Psoas muscle (tissue), 8 donors: ENCODE measurements at places on chromosomes 7 and 10. TPM values are rescaled to one million over a fixed set of nuclear protein-coding genes. Genes with fewer than 3 reads are reported as not detected.

SEC23IP gene
- total RNA-seq = 44.5 TPM

ADAP1 gene
- 0.88 TPM for total RNA-seq

- no peak overlapping the region for H3K4me3 ChIP-seq
- H3K27me3 ChIP-seq = no peaks in the 10 kb centered on the region
- DNase-seq = no peak
- no peaks in the 10 kb centered on the region for H3K36me3 ChIP-seq
Measured at GRCh38 chr10:102834143-102834542, 3.1 kb downstream of the CYP17A1 start.

DNA sequence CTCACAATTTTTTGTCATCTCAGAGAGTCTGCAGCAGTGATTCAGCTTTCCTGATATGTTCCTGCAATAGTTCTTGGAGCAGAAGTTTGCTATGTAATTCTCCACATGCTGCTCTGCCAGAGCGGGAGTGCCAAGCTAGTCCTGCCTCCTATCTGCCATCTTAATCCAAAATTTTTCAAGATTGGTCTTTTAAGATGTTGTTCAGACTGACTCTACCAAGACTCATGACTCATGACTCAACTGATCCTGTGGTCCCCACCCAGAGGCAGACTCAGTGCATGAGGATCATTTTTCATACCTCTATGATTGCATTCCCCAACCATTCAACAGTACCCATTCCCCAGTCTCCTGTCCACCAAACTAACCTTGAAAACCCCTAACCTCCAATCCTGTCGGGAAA is 470.8 kb downstream of the INHBA start:
- DNase-seq = no peak
- H3K36me3 ChIP-seq = no peaks in the 10 kb centered on the region
- H3K4me3 ChIP-seq = no peak overlapping the region
- no peaks in the 10 kb centered on the region for H3K27me3 ChIP-seq

- no peaks in the 10 kb centered on the region for H3K27me3 ChIP-seq
- H3K4me1 ChIP-seq = peaks cover 2% of the 10 kb centered on the region
- no peak overlapping the region for H3K4me3 ChIP-seq
- no peak for DNase-seq
Measured at GRCh38 chr7:107185716-107186115, 16.9 kb downstream of the HBP1 start.

- H3K4me3 ChIP-seq = peak overlapping the region; percentile 94
- peaks cover 3% of the 10 kb centered on the region for H3K36me3 ChIP-seq
- peaks cover 15% of the 10 kb centered on the region for H3K4me1 ChIP-seq
- peak overlapping the region; percentile 92 for H3K27ac ChIP-seq
- H3K27me3 ChIP-seq = no peaks in the 10 kb centered on the region
Measured at GRCh38 chr7:100080907-100081534, 502 bp downstream of the ZNF3 start.

GRCh38 chr7:108020585-108020984 is 17.6 kb upstream of the LAMB1 start:
- no peak for DNase-seq
- H3K36me3 ChIP-seq = no peaks in the 10 kb centered on the region
- no peak overlapping the region for H3K4me3 ChIP-seq
- no peaks in the 10 kb centered on the region for H3K27me3 ChIP-seq

KCNMA1 gene
- 22.2 TPM for total RNA-seq

- no peak overlapping the region for H3K4me3 ChIP-seq
- H3K27me3 ChIP-seq = no peaks in the 10 kb centered on the region
- no peak for DNase-seq
- H3K36me3 ChIP-seq = no peaks in the 10 kb centered on the region
- no peak overlapping the region for H3K27ac ChIP-seq
Measured at GRCh38 chr10:15426558-15426957, 55.5 kb upstream of the FAM171A1 start.

DNA sequence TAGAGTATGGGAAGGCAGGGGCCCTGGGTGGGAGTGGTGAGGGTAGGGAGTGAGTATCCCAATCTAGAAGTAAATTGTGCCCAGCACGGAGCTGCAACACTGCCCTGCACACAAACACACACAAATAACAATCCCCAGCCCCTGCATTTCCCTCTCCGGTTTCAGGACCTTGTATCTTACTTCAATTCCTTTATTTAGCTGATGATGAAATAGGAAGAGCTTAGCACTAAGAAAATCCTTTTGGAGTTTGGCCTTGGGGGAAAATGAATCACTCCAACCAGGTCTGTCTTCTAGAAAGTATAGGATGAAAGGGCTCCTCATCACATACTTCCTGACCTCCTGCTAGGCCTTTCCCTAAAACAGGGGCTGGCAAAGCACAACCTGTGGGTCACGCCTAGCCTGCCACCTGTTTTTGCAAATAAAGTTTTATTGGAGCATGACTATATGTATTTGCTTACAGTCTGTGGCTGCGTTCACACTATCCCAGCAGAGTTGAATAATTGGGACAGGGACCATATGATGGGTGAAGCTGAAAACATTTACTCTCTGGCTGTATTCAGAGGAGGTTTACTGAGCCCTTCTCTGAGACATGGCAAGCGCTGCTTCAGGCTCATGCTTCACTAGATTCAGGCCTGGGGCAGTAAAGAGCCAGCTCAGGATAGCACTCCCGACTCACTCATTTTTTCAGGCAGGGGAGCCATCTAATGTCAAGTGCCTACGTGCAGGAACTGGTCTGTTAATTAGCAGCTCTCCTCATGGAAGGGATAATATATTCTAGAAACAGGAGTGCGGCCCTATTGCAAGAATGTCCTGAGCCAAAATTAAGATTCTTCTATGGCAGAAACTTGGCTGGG is 111.0 kb downstream of the EGFR start:
- H3K27ac ChIP-seq = peak overlapping the region; percentile 97
- peaks cover 95% of the 10 kb centered on the region for H3K4me1 ChIP-seq
- H3K27me3 ChIP-seq = no peaks in the 10 kb centered on the region

CFAP69 gene
- 1.5 TPM for total RNA-seq

LRRC4 gene
- total RNA-seq = 3.2 TPM

PRSS37 gene
- total RNA-seq = not detected

ZNF862 gene
- 5.3 TPM for total RNA-seq

DNA sequence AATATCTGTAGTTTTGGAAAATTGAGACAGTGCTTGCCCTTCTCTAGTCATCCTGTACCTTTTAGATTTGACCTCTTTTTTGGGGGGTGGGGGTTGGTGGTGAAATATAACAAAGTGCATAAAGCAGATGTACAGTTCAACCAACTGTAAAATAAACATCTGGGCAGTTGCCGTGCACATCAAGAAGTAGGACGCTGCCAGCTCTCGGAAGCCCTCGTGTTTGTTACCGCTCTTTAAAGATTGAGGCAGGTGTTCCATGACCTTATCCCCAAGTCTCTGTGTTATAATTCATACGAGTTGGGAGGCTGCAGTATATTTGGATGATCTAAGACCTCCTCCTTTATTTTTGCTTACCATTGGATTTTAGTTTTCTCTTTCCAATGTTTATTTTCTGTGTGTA is 55.1 kb downstream of the SDK1 start:
- H3K27ac ChIP-seq = no peak overlapping the region
- H3K4me1 ChIP-seq = no peaks in the 10 kb centered on the region
- no peak overlapping the region for H3K4me3 ChIP-seq

PTF1A gene
- total RNA-seq = not detected

CC2D2B gene
- total RNA-seq = 0.22 TPM

DNA sequence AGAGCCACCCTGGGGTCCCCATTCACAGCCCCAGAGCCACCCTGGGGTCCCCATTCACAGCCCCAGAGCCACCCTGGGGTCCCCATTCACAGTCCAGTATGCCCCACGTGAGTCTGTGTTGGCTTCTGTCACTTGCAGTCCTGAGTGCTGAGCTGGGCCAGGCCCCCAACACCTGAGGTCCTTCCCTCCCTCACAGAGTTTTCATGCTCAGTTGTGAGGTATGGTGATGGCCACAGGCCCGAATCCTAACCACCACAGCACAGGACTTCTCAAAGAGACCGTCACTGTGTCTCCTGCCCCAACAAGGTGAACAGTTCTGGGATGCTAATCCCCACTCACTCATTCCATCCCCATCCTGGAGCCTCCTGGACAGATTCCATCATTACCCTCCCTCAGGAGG is 239.2 kb downstream of the PTPRN2 start:
- H3K36me3 ChIP-seq = no peaks in the 10 kb centered on the region
- H3K27ac ChIP-seq = no peak overlapping the region
- H3K4me1 ChIP-seq = no peaks in the 10 kb centered on the region
- H3K27me3 ChIP-seq = no peaks in the 10 kb centered on the region

ACTL6B gene
- total RNA-seq = not detected

- no peak overlapping the region for H3K4me3 ChIP-seq
- no peaks in the 10 kb centered on the region for H3K4me1 ChIP-seq
- H3K27me3 ChIP-seq = no peaks in the 10 kb centered on the region
- H3K36me3 ChIP-seq = no peaks in the 10 kb centered on the region
Measured at GRCh38 chr7:138625849-138626230, 75.3 kb downstream of the SVOPL start.

ACBD7 gene
- total RNA-seq = not detected

DNA sequence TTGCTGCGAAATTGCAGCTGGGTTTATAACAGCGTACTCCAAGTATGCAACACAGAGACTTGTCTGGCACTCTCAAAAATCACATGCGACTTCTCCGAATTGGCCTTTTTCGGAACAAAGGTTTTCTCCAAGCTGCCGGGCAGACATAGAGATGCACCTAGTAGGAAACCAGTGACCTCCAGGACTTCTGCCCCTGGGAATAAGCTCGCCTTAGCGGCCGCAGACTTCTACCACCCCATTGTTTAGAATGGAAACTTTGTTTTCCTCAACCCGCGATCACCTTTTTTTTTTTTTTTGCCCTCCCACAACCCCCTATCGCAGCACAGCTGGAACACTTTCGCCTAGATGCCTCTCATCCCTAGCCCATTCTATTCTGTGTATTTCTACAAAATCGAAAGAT is 4.9 kb upstream of the HOXA10 start:
- peaks cover 4% of the 10 kb centered on the region for H3K27me3 ChIP-seq
- H3K36me3 ChIP-seq = no peaks in the 10 kb centered on the region
- DNase-seq = no peak
- H3K27ac ChIP-seq = peak overlapping the region; percentile 92

MCM10 gene
- 0.83 TPM for total RNA-seq

GRCh38 chr10:11300026-11300425 is 282.4 kb downstream of the CELF2 start:
- no peak overlapping the region for H3K27ac ChIP-seq
- H3K4me1 ChIP-seq = no peaks in the 10 kb centered on the region
- no peak overlapping the region for H3K4me3 ChIP-seq
- H3K36me3 ChIP-seq = peaks cover 3% of the 10 kb centered on the region
- no peak for DNase-seq

- no peak overlapping the region for H3K27ac ChIP-seq
- H3K4me3 ChIP-seq = no peak overlapping the region
- no peaks in the 10 kb centered on the region for H3K4me1 ChIP-seq
- no peaks in the 10 kb centered on the region for H3K27me3 ChIP-seq
Measured at GRCh38 chr7:122362473-122362872, 57.9 kb upstream of the FEZF1 start.

DNA sequence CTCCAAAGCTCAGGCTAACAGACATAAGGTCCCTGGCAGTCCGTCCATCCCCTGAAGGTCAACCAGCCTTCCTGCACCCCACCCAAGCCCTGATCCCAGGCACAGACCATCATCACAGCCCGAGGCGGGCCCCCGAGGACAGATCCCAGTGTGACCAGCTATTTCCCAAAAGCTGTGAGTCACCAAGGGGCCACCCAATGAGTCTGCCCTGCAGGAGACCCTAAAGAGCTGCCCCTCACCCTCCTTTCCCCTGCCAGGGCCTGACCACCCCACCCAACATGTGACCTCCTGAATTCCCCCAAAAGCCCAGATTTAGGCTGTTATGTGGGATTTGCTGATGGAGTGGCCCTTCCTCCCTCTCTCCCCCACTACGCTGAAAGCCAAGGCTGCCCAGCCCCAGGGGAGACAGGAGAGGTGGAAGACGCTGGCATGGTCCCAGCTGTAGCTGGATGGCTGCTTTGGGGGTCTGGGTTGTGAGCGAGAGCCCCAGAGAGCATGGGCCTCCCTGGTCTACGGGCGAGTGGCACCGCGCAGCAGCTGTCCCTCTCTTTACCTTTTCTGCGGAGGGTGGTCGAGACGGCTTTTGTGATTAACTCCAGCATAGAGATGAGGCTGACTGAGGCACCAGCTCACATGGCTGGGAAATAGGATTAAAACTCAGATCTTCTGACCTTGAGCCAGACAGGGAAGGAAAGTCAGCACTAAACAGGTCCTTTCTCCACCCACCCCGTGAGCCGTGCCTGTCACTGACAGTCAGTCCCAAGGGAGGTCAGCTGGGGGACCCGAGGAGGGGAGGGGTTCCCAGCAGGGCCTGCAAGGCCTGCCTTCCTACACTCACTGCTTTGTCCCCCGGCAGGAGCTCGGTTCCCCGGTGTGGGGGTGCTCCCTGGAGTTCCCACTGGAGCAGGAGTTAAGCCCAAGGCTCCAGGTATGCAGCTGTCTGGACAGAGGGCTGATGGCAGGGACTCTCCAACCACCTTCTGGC is 16.7 kb downstream of the ELN start:
- no peaks in the 10 kb centered on the region for H3K36me3 ChIP-seq
- peaks cover 7% of the 10 kb centered on the region for H3K4me1 ChIP-seq
- H3K27ac ChIP-seq = no peak overlapping the region
- DNase-seq = peak; percentile 33
- no peaks in the 10 kb centered on the region for H3K27me3 ChIP-seq

GRCh38 chr10:60343254-60343653 is 46.4 kb downstream of the ANK3 start:
- no peak overlapping the region for H3K4me3 ChIP-seq
- no peak for DNase-seq
- H3K36me3 ChIP-seq = no peaks in the 10 kb centered on the region
- no peaks in the 10 kb centered on the region for H3K27me3 ChIP-seq
- no peak overlapping the region for H3K27ac ChIP-seq
- H3K4me1 ChIP-seq = no peaks in the 10 kb centered on the region

DNA sequence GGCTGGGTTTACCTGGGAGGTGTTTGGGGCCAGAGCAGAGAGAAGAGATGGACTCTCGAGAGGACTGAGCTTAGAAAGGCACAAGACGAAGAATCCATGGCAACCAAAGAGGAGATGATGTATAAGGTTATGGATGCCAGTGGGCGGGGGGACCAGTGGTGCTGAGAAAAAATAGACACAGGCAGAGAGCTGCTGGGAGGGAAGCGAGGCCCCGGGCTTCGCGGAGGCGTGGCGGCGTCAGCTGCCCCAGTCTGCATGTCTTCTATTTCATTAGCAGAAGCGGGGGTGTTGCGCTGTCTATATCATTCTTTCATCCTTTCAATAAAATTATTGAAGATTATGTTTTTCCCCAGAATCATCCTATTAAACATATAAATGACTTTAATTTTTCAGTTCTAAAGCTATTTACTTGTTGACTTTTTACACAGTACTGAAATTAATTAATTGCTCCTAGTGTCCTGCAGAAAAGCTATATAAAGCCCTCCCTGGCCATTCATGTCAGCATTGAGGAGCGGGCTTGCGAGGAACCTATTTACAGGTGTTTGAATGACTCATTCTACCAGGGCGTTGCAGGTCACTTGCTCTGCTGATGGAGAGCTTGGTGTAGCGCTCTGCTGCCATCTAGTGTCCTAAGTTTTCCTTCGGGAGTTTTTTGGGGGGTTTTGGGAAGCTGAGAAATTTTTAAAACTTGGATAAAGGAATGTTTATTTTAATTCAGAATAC is 42.9 kb upstream of the BHLHA15 start:
- peak; percentile 62 for DNase-seq
- H3K36me3 ChIP-seq = peaks cover 17% of the 10 kb centered on the region
- H3K27ac ChIP-seq = peak overlapping the region; percentile 50
- H3K4me3 ChIP-seq = no peak overlapping the region
- H3K4me1 ChIP-seq = peaks cover 25% of the 10 kb centered on the region
- H3K27me3 ChIP-seq = no peaks in the 10 kb centered on the region

MMD2 gene
- total RNA-seq = not detected

CCDC126 gene
- total RNA-seq = 12.5 TPM
